ENCODE measurements at places on chromosomes 12 and 14.

DNA sequence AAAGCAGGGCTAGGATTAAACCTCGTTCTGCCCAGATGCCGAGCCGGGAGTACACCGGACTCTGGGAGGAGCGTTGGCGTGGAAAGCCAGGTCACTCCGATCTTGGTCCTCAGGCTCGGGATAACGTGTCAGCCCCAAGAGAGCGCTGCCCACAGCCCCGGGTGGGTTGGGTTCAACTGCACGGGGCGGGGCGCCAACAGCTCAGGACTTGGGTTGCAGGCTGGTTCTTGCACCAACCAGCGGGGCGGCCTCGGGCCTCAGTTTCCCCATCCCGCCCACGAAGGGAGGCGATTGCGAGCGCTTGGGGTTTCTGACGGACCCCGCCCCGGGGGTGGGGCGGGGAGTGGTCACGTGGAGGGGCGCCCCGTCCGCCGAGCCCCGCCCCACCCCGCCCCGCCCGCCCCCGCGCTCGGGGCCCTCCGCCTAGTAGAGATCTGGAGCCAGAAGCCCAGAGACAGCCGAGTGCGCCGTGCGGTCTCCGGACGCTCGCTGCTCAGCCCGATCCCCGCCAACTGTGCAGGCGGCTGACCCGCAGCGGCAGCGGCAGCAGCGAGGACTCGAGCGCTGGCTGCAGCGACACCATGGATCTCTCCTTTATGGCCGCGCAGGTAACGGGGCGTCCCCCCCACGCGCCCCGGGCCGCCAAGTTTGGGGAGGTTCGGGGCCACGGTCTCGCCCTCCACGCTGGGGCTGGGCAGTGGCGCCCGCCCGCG is at the start of gene C14orf132:
Gene C14orf132, plus strand, starts transcription at position 443 of the 713 bp plus-strand sequence. Its CDS starts 139 bp downstream, at position 582.
- DNase-seq = peak; percentile 58

GRCh38 chr14:51869411-51870100 is 9.1 kb downstream of the GNG2 start:
- DNase-seq = no peak

DNA sequence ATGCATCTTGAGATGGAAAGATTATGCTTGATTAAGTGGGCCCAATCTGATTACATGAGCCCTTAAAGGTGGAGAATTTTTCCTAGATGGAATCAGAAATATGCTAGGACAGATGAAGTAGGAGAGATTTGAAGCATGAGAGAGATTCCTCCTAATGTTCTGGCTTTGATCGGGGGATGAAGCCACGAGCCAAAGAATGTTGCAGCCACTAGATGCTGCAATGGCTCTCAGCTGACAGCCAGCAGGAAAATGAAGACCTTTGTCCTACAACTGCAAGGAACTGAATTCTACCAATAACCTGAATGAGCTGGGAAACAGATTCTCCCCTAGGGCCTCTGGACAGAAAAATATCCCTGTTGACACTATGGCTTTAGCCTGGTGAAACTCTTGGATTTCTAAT is 82.6 kb upstream of the ATP2B1 start:
- DNase-seq = no peak

- no peak for DNase-seq
These were observed 66.9 kb downstream of the GPATCH2L start for GRCh38 chr14:76218662-76219061.

- no peak for DNase-seq
These were observed 95.3 kb downstream of the FGD4 start for GRCh38 chr12:32494656-32495055.

GRCh38 chr14:102182936-102183619 is 43.4 kb downstream of the WDR20 start:
- DNase-seq = no peak

DNA sequence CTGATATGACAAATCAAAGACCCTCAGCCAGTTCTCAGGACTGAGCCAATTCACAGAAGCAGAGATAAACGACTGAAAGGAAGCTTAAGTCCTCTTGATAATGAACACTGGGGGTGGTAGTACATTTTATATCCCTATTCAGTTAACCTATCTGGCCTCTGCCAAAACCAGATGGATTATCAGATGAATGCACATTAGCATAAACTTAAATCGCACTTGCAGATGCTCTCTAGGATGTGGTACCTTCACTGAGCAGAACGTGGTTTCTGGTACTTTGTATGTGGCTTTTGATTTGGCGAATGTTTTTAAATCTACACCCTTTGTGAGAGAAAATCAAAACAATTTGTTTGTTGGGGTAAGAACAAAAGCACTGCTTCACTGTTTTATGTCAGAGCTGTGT is 21.1 kb upstream of the TAS2R14 start:
- DNase-seq = no peak

GRCh38 chr12:6018265-6018664 is 73.2 kb upstream of the ANO2 start:
- no peak for DNase-seq

DNA sequence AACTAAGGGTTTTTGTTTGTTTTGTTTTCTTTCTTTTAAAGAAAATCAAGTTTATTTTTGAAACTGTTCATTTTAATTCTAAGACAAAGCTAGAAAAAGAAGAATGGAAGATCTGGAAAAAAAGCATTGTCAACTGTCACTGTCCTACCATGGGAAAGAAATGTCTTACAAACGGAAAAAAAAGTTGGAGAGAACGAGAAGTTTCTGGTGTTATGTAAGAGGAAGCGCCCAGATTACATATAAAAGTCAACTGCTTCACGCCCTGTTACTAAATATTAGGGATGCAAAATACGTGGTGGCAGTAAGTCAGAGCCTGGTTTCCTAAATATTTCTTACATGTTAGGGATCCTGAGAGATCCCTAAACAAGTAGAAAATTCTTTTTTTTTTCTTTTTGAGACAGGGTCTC is 14.3 kb upstream of the FBXL14 start:
- no peak for DNase-seq

GRCh38 chr12:2338991-2339431 is 286.2 kb downstream of the CACNA1C start:
- no peak for DNase-seq

GRCh38 chr12:96478011-96478410 is 11.4 kb upstream of the CFAP54 start:
- no peak for DNase-seq

GRCh38 chr14:31902002-31902401 is 175.1 kb upstream of the ARHGAP5 start:
- DNase-seq = no peak

- DNase-seq = no peak
These were observed 89.3 kb downstream of the OSBPL8 start for GRCh38 chr12:76470028-76470939.

DNA sequence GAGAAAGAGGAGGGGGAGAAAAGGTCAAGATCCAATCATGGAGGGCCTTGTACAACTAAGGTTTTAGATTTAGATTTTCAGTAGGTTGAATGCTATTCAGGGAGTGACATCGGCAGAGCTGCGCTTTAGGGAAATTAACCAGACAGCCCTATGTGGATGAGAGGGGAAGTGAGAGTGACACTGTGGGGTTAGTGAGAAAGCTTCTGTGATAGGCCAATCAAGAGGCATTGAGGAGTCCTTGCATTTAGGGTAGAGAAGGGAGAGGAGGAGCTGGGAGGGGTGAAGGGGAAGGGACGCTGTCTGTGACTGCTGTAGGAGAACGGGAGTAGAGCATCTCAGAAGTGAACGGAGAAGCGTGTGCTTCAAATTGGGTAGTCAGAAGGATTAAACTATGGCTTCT is 3.4 kb downstream of the HSD17B6 start:
- DNase-seq = no peak

DNA sequence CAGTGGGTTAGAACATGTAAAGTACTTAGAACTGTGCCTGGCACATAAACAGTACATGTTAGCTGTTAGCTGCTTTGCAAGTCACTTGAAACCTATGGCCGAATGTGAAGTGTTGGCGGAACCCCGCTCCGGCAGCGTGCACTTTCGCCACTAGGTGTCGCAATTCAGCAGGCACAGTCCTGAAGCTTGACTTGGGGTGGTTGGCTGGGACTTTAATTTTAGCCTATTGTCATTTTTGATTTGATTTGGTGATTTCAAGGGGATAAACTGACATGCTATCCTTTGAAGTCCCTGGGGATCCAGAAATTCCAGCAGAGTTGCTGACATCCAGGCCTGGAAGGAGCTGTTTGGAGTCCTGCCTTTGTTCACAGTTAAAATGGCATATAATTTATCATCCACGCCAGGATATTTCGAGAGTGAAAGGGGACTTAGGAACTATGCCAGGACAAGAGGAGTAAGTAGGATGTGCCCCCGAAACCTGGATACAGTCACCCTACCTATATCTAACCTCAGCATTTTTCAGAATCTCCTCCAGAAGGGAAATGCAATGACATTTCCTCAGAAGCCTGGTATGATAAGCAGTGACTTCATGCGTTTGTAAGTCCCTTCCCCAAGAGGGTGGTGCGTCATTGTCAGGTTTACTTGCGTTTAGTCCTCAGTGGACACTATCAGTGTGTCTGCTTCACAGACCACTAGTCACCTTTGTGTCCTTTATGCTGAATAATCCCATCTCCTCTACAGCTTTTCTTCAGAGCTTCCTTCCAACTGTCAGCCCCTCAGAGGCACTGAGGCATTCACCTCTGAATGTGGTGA is 3.5 kb upstream of the TSPAN9 start:
- DNase-seq = peak; percentile 75

DNA sequence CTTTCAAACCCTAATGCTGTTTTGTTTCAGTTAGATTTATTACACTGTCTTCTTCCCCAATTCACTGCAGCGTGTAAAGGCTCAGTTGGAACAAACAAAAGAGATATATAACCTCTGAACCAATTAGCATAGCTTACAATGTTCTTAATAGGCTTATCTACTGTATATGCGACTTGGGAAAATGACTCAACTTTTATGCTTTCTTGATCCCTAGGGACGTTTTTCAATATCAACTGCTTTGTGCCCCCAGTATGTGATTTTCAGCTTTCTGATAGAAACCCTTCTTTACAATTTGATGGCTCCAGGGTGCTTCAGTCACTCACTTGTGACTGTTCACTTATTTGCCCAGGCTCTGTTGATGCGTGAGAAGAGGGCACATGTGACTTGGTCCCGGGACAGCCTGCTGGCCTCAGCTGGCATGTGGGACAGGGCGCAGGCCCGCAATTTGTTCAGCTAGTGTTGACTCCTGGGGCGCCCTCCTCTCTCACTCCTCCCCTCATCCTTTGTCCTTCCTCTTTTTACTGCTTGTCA is 107.1 kb downstream of the TMTC2 start:
- DNase-seq = no peak

GRCh38 chr14:103735439-103735814 is 19.8 kb downstream of the ZFYVE21 start:
- no peak for DNase-seq

GRCh38 chr12:11496157-11496851 is 100.9 kb upstream of the PRB2 start:
- DNase-seq = no peak

DNA sequence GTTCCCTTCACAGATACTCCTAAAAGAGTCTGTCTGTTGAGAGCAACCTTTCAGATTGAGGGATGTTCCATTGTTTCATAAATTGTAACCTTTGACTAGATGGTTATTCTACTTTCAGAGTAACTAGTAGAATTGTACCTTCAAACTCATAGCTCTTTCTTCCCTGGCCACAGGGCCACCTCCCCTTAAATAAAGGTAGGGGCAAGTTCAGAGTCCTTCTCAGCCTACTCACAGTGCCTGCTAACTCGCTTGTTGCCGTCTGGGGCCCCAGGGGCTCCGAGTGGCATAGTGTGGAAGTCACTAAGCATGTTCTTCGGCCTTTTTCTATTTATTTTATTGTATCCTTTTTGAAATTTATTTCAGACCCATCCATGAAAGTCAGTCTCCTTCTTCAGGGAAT is 250.4 kb downstream of the ALX1 start:
- DNase-seq = no peak

GRCh38 chr14:53619691-53620231 is 336.9 kb downstream of the BMP4 start:
- DNase-seq = no peak

DNA sequence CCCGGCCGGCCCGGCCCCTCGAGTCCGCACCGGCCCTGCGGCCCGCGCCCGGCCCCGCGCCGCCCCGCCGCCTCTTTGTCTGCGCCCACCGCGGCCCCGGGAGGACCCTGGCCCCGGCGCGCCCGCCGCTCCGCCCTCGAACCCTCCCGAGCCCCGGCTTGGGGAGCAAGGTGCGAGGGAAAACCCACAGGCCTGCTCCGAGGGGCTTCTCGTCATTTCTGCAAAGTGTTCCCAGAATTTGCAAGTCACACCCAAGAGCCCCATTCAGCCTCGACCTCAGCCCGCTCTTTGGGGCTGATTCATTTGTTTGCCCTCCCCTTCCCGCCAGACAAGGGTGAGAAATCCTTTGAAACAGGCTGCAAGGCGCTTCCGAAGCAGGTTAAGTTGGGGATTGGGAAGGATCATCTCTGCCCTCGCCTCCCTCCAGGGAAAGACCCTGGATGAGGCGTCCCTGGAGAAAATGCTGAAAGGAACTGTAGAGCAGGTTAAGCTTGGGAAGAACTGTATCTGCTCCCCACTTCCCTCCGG is 325 bp upstream of the CLIP1 start:
- DNase-seq = no peak

DNA sequence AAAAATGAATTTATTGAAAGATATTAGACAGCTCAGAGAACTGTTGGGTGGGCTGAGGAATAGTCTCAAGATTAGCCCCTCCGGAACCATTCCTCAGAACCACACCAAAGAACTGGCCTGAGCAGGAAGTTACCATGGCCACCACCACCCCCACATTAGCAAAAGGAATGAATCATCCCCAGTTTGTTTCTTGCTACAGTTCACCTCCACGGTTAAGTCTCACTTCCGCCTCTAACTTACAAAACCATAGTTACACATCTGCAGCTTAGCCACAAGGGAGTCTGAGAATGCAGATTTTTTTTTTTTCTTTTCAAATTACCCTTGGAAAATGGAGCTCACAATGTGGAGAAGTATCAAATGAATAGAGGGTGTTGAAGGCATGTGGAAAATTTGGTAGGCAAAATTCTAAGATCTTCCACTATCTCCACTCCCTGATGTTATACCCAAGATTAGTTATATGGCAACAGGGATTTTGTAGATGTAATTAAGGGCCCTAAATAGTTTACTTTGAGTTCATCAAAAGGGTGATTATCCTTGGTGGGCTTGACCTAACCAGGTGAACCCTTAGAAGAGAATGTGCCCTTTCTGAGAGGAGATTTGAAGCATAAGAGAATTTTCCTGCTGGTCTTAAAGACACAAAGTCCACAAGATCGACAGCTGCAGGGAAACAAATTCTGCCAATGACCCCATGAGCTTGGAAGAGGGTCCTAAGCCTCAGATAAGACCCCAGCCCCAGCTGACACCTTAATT is 129.8 kb upstream of the KRR1 start:
- no peak for DNase-seq

- no peak for DNase-seq
These were observed 32.3 kb upstream of the INF2 start for GRCh38 chr14:104657101-104657524.

GRCh38 chr12:46920499-46920898 is 94.7 kb upstream of the SLC38A4 start:
- no peak for DNase-seq

GRCh38 chr12:12428961-12429657 is 72.2 kb downstream of the BORCS5 start:
- no peak for DNase-seq

- DNase-seq = no peak
These were observed 149.2 kb upstream of the SYT10 start for GRCh38 chr12:33588725-33589405.

Data from activated naive CD4-positive, alpha-beta T cell (primary cell).